Endothelial cell (in vitro differentiated cells): ENCODE measurements at places on chromosomes 7 and 10. TPM values are rescaled to one million over a fixed set of nuclear protein-coding genes. Genes with fewer than 3 reads are reported as not detected.

DNA sequence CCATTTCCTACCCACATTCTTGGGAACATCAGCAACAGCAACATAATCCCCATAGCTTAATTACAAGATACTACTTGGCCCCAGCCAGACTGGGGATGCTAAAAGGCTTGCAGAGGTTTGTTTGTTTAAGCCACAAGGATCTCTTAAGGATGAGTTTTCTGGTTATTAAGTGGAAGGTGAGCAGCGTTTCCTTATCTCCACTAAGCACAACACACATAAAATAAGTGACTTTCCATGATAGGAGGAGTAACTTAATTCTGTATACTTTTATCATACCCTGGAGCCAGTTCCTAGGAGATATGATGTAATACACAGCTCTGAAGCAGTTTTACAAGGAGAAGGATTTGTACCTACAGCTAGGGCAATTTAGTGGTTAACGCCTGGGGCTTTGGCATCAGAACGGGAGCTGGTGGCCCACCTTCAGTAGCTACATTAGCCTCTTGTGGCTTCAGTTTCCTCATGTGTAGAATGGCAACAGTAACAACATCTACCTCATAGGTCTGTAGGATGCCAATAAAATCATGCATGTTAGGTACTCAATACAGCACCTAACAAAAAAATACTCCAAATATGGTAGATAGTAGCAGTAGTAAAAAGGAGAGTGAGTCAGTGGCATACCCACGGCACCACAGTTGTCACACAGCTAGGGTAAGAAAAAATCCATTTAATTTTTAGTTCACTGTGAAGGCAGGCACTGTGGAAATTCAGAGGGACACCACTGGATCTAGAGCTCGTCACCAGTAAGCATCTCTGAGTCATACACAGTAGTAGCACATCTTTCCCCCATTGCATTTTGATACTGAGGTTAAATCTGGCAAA, 55.2 kb downstream of the DOCK4 start:
- DNase-seq, result no peak

DNA sequence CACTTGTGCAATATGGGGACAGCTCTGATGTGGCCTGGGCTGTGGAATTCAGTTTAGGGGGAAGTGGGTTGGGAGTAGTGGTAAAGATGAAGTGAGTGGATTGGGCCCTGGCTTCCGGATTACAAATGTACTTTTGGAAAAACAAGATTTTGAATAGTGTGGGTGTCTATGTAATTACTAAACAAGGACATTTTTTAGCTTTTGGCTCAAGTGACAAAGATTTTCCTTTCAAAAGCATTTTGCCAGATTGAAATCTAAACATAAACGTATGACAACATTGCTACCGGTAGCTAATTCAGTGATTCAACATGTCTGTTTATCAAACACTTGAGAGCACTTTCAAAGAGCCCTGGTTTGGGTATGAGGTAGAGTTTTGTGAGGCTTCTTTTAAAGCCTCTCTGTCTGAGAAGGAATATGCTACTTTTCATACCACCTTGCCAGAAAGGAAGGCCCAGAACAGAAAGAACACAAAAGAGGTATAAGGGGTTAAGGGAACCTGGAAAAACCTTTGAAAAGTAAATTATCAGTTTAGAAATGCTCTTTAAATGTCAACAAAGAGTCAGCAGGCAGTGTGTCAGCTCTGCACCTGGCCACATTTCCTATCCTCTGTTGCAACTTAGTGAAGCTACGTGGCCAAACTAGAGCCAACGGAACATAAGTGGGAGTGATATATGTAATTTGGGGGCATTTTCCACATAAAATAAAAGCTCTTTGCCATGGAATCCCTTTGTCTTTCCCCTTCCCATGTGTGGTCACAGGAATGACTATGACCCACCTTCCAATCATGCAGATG, 516.1 kb downstream of the NRG3 start:
- no peak for DNase-seq

- no peak for DNase-seq
Measured at GRCh38 chr7:102392330-102392729, 3.8 kb upstream of the PRKRIP1 start.

Gene PRLHR
- total RNA-seq, result not detected
